NCI-H1048 (cell line): ENCODE measurements at places on chromosomes 16 and 17.

DNA sequence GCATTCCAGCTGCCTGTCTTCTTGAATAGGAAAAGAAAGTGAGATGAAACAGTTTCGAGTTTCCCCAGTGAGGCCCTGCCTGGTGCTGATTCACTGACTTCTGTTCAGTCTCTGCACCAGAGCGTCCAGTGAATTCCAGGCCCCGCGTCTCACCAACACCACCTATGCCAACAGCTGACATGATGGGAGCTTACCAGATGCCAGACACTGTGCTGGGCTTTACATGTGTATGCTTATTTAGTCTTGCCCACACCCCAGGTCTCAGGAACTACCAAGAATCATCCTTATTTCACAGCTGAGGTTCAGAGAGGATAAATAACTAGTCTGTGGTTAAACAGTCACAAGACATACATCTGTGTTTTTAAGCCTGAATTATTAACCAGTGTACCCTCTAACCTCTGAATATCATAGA lies 29.1 kb upstream of the IRX6 start:
- no peak for DNase-seq

GRCh38 chr17:47304186-47304585 lies 19.6 kb upstream of the EFCAB13 start:
- no peak for DNase-seq

DNA sequence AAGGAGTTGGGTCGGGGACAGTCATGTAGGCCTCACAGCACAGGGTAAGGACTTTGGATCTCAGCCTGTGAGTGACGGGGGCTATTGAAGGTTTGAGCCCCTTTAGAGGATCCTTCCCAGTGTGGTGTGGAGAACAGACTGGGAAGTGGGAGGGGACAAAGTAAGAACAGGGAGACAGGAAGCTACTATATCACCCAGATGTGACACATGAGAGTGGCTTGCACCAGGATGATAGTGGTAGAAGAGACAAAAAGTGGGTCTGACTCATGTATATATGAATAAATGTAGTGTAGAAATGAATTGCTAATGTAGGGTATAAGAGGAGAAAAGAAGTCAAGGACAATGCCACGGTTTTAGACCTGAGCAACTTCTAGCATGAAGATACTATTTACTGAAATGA lies 4.5 kb downstream of the NUP93 start:
- no peak for DNase-seq

DNA sequence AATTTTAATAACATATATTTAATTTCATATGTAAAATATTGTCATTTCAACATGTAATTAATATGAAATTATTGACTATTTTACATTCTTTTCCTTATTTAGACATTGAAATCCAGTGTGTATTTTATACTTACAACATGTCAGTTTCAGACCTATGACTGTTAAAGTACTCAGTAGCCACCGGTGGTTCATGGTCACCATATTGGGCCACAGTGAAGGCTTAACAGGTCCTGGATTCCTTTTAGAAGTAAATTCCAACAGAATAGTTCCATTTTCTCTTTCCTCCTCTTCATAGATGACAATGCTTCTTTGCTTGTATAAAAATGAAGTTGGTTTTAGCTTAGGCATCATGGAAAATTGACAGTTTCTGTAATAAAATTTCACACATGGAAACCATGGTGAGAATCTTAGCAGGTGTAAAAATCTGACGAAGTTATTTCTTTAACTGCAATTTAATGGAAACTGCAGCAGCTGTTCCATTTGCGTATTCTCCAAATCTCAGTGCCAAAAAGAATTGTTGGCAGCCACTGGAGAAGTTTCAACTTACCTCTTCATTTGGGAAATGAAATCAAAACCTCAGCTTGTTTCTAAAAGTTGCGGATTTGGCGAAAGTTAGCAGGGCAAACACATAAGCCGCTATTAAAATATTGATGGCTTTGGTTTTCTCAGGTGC lies 231.1 kb downstream of the CDH13 start:
- no peak for DNase-seq

- no peak for DNase-seq
Observed at GRCh38 chr17:76981545-76982295, 113.5 kb downstream of the MGAT5B start.

GRCh38 chr17:9842057-9842758 lies 16.5 kb downstream of the GLP2R start:
- no peak for DNase-seq

DNA sequence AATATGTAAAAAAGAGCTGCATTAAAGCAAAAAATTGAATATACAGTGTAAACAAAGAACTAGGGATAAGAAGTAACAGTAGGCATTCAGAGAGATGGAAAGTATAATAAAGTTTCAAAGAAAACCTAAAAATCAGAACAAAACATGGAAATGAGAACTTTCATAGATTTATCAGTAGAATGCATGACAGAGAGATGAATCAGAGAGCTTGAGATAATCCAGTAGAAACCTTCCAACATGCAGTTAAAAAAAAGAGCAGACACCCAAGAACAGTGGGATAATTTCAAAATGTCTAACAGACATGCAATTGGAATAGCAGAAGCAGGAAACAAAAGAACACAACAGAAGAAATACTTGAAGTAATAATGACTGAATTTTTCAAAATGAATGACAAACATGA lies 1384.2 kb downstream of the CDH11 start:
- no peak for DNase-seq

DNA sequence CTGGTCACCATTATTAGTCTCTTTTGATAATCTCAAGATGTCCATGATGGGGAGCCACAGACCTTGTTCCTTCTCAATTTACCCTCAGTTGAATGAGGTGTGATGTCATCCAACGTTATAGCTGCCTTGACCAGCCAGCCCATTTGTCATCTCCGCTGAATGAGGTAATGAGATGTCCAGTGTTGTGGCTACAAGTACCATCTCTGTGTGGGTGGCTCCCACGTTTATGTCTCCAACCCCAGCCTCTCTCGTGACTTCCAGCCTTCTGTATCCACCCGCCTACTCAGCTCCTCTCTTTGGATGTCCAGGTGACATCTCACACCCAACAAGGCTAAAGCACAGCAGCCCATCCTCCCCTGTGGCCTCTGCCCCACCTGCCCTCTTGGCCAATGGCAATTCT lies 18.2 kb downstream of the DNAH17 start:
- DNase-seq: no peak
